ENCODE measurements at places on chromosomes 5 and 9. TPM values are rescaled to one million over a fixed set of nuclear protein-coding genes. Genes with fewer than 3 reads are reported as not detected.

DNA sequence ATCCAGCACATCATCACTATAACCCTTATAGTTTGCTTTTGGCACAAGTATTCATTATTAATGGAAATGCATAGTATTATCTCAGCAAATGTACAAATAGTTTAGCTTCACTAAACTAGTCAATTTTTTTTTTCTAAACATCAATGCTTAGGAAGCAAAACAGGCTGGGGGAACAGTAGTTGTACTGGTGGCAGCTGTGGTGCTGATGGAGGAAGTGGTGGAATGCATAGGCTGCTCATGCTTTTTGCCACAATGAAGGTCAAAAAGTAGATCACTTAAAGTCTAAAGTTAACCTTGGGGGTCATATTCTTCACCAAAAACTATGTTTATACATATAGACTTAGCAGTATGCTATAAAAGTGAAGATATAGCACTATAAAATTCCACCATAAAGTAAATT is 36.3 kb upstream of the CDKN2B start:
- no peak overlapping the region for H3K4me3 ChIP-seq
- H3K27ac ChIP-seq, result no peak overlapping the region
- no peaks in the 10 kb centered on the region for H3K27me3 ChIP-seq
- no peaks in the 10 kb centered on the region for H3K36me3 ChIP-seq
- no peaks in the 10 kb centered on the region for H3K4me1 ChIP-seq
- DNase-seq, result no peak

GRCh38 chr9:108100571-108100970 is 611.0 kb upstream of the KLF4 start:
- H3K4me1 ChIP-seq, result no peaks in the 10 kb centered on the region
- DNase-seq, result no peak
- H3K27me3 ChIP-seq, result no peaks in the 10 kb centered on the region
- no peak overlapping the region for H3K4me3 ChIP-seq

GRCh38 chr9:91944711-91945110 is 5.3 kb downstream of the ROR2 start:
- DNase-seq, result no peak
- peaks cover 14% of the 10 kb centered on the region for H3K27me3 ChIP-seq
- no peak overlapping the region for H3K4me3 ChIP-seq
- H3K36me3 ChIP-seq, result no peaks in the 10 kb centered on the region
- no peaks in the 10 kb centered on the region for H3K4me1 ChIP-seq
- H3K27ac ChIP-seq, result no peak overlapping the region

DNA sequence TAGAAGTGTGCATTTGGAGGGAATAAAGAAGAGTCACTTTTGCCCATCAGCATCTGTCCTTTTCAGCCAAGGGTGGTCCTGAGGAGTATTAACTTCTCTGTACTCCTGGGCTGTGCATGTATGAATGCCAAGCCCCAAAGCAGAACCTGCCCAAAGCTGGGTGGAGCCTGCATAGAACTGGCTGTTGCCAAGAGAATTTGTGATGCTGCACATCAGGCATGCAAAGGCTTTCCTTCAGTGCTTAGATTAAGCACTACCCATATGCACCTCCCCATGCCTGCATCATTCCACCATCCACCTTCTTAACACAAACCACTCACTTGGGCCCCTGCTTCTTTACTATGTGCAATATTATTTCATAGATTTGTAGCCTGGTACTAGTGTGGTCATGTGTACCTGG is 493.8 kb downstream of the KIF4B start:
- no peaks in the 10 kb centered on the region for H3K36me3 ChIP-seq
- DNase-seq, result no peak
- no peaks in the 10 kb centered on the region for H3K27me3 ChIP-seq

SLC9A3 gene
- total RNA-seq, result 1.1 TPM

DMRT2 gene
- total RNA-seq, result 0.31 TPM

DNA sequence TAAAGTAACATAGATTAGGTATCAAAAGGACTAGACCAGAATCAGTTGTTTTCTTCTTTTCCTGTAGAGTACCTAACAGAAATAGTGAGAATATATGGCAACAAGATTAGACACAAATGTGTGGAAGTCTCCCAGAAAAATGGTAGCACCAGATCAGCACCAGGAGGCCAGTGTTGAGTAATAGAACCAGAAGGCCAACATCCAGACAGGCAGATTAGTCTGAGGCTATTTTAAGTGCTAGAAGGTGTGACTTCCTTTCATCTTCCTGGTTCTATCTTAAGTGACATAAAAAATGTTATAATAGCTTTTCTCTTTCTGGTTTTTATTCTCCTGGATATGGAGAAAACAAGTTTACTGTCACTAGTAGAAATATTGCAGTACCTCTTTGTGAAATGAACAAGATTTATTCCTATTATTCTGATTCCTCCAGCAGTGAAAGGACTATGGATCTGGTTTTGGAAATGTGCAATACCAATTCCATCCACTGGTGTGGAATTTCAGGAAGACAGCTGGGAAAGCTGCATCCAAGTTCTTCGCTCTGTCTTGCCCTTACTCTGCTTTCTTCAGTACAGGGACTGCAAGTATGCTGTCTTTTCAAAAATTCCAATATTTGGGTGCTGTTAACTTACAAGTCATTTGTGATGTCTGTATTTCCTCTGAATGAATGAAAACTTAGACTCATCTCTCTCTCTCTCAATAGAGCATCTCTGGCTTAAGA is 39.1 kb downstream of the SHLD3 start:
- H3K27me3 ChIP-seq, result no peaks in the 10 kb centered on the region
- no peak overlapping the region for H3K27ac ChIP-seq
- peaks cover 16% of the 10 kb centered on the region for H3K36me3 ChIP-seq
- DNase-seq, result no peak
- no peak overlapping the region for H3K4me3 ChIP-seq
